NCI-H187 treated with DMSO at 0.1 percent for 48 hours (cell line): ENCODE measurements at places on chromosomes 3 and 15.

- no peak for DNase-seq
Observed at GRCh38 chr3:791442-791841, 301.4 kb upstream of the CNTN6 start.

GRCh38 chr3:146241523-146242240, 9.2 kb downstream of the PLSCR4 start:
- no peak for DNase-seq

GRCh38 chr3:113157408-113158030, 53.8 kb upstream of the BOC start:
- no peak for DNase-seq

DNA sequence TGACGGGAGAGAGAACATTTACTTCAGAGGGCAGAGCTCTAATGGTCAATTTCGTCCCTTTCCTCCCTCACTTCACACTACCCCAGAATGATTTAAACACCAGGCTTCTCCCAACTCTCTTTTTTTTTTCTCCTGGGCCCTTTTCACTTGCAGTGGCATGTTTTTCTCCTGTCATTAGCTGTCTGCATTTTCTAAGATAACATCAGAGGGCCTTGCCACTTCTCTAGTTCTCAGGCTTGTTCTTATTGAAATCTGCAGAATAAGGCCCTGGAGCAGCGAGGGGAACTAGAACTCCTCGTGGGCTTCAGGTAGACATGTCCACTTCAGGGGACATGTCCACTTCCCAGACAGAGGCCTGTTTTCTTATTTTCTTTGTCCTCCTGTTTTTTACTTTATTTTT, 514.4 kb upstream of the TBL1XR1 start:
- DNase-seq: no peak

DNA sequence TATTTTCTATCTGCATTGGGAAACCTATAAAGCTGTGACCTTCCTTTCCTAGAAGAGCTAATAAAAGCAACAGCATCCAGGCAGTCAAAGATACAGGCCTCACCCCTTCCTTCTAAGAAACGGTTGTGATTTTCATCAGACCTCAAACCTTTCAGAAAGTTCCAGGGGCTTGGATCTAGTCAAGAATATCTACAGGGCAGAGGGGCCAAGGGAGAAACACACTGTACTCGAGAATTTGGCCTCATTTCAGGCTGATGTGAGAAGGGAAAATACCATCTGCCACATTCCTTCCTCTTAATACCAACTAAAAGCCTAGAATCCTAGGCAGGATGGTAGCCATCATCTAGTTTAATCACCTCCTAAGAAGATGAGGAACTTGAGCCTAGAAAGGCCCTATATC, 24.5 kb upstream of the BCL6 start:
- DNase-seq: no peak

GRCh38 chr3:197293605-197294237, 4.7 kb downstream of the DLG1 start:
- no peak for DNase-seq

DNA sequence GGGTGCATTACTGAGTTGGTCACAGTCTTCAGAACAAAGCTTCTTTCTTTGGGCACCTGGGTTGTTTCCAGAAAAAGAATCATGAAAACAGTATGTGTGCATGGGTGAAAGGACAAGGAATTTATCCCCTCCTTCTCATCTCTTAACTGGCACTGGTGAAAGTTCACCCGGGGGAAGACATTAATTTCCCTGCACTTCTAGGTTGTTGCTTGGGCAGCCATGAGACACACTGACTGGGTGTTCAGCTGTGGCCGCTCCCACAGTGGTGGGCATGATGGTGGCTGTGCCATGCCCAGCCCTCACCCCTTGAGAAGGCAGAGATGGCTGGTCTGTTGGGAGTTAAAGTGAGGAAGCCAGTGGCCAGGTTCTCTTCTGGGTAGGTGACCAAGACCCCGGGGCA, 16.6 kb upstream of the KY start:
- no peak for DNase-seq

- DNase-seq: no peak
Observed at GRCh38 chr3:129703913-129704312, 97.4 kb upstream of the PLXND1 start.

DNA sequence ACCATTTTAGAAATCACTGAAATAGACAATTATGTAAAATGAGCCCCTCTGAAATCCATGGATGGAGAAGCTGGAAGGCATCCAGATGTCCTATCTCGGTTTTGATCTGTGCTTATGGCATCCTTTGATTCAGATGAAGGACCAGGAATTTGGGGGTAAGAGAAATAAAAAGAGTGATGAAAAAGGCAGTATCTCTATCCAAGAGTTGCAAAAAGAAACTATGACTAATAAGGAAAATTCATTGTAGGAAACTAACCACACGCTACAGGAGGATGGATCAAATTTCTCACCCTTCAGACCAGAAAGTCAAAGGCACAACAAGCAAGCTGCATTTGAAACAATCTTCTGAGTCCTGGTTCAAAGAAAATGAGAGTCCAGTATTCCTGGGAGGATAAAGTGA, 34.8 kb downstream of the SRGAP3 start:
- no peak for DNase-seq

- no peak for DNase-seq
Observed at GRCh38 chr3:105826778-105827634, 41.8 kb downstream of the CBLB start.
